HuH-7 (cell line): ENCODE measurements at places on chromosomes 12 and 14.
A peak's percentile ranks its signal among the peaks of the same experiment; 100 is the strongest.

GRCh38 chr14:99928963-99929362 lies 135.8 kb downstream of the EML1 start:
- no peak for DNase-seq

DNA sequence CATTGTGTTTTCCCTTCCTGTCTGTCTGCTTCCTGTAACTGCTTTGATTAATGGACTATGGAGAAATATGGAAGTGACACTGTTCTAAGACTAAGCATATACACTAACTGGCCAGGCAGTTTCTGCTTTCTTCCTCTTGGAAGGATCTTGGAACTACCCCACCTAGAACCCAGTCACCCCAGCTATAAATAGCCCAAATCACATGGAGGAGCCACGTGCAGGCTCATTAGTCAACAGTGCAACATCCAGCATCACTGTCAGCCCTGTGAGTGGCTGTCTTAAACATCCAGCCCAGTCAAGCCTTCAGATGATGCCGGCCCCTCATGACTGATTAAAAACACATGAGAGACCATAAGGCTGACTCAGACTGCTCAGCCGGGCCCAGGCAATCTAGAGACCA lies 39.2 kb downstream of the BCAT1 start:
- no peak for DNase-seq

- no peak for DNase-seq
Observed at GRCh38 chr14:36130186-36130585, 46.3 kb downstream of the PTCSC3 start.

DNA sequence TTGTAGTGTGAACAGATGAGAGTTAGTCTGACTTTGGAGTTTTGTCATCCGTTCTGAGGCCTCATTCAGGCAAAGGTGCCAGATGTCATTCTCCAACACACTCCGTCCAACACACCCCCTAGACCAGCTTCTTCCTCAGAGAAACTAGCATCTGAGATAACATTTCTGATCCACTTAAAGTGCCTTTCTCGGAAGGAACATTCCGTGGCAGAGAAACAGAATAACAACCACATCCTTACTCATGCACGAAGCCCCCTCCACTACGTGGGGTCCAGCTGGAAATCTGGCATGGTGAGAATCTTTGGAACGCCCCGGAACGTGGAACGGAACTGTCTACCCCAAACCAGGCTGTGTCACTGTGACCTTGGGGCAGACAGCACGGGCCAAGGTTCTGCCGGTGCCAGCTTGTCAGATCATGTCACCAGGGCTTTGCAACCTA lies 17.0 kb upstream of the BCL7A start:
- DNase-seq = no peak

DNA sequence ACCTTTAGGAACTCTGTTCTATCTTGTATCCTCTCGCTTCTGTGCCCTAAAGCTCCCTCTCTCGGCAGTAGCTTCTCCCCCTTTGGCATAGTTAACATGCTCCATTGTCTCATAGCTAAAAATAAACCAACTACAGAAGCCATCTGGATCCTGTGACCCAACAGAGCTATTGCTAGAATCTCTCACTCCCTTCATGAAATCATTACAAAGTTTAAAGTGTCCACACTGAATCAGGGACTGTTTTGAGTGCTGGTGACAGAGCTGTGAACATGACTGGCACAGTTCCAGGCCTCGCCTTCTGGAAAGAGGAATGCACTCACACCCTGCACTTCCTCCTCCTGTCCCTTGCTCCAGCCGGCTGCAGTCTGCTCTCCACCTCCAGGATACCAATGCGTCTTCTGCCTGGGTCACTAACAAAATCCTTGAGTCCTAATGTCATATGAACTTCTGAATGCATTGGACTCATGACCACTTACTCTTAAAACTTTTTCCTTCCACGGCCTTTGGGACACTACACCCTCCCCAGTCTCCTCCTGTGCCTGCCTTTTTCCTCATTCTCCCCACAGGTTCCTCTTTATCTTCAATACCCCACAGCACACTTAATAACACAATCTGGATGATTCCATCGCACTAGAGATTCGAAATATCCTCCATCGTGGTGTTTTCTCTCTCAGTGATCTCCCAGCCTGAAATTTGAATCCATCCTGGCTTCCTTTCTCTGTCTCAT lies 13.2 kb downstream of the PLBD1 start:
- DNase-seq = peak; percentile 44

GRCh38 chr14:92493024-92493423 lies 20.6 kb upstream of the RIN3 start:
- DNase-seq = no peak

DNA sequence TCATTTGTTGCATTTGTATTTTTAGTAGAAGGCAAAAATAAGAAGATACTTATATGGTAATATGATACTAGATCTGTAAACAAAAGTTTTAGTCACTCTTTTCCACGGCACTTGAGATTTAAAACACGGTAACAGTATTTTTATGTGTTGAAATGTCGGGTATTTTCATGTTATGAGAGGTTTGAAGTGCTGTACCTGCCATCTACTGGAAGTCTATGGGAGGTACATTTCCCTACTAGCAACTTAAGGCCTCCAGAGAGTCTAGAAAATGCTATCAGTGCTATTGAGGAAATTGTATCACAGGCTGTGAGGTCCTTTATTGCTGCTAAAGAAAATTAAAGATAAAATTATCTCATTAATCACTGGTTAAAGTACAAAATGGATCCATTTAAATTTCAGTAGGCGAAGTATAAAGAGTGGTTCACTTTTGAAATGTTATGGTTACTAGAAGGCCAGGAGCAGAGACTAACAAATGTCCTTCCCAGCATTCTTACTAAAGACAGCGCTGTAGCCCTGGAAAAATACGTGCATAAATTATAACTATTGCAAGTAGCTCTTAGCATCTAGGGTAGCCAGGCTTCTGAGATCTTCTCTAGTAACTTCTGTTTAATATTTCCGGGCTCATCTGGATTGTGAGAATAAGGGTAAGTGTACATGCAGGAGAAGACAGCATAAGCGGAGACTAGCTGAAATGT lies 77.6 kb upstream of the PRKD1 start:
- DNase-seq = peak; percentile 55

DNA sequence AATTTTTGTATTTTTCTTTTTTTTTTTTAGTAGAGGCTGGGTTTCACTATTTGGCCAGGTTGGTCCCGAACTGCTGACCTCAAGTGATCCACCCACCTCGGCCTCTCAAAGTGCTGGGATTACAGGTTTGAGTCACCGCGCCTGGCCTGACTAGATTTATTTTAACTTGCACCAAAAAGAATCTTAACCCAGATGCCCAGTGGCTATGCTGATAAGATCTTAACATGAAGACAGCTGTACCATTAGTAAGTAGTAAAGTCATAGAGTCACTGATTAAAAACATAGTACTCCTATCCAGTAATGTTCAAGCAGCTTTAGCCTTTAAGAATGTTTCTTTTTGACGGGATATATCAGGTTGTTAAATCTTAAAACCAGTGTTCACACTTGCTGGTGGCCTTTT lies 1061.8 kb upstream of the FLRT2 start:
- no peak for DNase-seq

DNA sequence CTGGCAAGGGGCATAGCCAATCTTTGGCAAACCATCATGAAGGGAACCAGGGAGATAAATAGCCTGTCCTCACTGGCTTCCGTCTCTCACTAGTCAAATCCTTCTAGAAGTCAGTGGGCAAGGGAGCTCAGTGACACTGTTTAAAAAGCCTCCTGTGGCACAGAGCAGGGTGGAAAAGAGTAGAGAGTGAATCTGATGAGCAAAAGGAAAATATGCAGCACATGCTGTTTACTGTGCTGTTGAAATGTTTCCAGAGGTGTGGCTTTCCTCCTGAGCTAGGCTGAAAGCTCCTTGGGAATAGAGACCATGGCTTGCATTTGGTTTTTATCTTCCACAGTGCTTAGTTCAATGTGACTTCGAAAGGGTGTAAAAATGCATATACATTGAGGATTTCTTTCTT lies 7.7 kb upstream of the DYRK2 start:
- DNase-seq = no peak

GRCh38 chr12:55726971-55727370 lies 1.8 kb downstream of the CD63 start:
- no peak for DNase-seq

GRCh38 chr14:51575349-51576116 lies 76.2 kb upstream of the FRMD6 start:
- DNase-seq = peak; percentile 24

GRCh38 chr14:49549881-49550280 lies 36.3 kb downstream of the RPS29 start:
- DNase-seq = no peak

DNA sequence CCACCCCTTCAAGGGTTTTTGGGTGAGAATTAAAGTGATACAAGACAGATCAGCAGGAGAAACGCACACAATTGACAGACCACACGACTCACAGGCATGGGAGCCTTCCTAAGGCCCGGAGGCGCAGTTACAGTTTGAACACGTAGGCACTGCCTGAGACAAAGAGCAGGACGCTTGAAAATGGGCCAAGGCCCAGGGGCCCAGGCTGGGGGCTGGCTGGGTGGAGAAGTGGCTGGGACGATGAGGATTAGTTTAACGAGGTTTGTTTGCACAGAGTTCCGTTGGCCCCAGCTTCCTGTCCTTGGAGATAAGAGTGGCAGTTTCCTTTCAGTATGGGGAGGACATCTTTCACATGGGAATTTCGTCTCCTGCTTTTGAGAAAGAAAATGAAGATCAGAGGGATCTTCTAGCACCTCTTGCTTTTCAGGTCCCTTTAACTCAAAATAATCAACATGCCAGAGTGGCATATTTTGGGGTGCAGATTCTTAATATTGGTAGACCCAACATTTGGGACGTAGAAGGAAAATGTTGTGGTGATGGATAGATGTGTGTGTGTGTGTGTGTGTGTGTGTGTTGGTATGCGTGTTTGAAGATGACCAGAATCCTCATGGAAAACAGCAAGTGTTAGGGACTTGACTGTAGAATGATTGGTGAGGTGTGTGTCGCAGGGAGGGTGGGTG lies 44.6 kb downstream of the DLK1 start:
- DNase-seq = no peak

- DNase-seq = no peak
Observed at GRCh38 chr12:68245180-68246021, 8.0 kb downstream of the IL22 start.

GRCh38 chr14:21017528-21018245 lies 7.2 kb downstream of the NDRG2 start:
- no peak for DNase-seq

GRCh38 chr14:96060186-96060933 lies 21.2 kb downstream of the C14orf132 start:
- no peak for DNase-seq

DNA sequence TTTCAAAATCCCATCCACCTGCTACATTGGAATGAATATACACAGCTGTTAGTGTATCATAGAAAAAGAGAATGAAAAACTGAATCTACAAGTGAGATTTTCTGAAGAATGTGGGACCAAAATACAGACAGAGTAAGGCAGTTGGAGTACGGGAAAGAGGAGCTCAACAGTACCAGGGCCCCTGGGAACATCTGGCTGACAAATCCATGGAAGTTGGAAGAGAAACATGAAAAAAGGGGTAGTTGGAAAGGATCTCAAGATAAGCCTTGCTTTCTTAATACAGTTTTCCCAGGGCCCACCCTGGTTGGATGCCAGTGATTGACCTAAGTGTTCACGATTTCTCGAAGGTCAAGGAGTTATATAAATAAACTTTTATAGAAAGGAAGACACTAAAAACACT lies 54.0 kb upstream of the SLCO1C1 start:
- DNase-seq = no peak

- no peak for DNase-seq
Observed at GRCh38 chr14:22184830-22185168, 404.2 kb downstream of the DAD1 start.

DNA sequence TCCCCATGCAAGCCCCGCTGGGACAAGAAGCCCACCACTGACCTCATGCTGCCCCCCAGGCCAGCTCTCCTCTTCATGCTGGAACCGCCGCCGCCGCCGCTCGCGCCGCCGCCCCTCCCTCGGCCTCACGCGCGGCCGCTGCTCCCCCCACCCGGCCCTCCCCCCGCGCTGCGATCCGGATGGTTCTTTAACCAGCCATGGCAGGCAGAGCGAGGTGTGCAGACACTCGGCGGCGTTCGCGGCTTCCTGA lies at the start of gene DCAF5:
DCAF5 (minus strand) TSS at position 218 of the 250 bp plus-strand sequence; CDS start at position 77, 141 bp downstream.
- DNase-seq = no peak

GRCh38 chr14:95696741-95697140 lies 10.5 kb downstream of the TCL1B start:
- no peak for DNase-seq

DNA sequence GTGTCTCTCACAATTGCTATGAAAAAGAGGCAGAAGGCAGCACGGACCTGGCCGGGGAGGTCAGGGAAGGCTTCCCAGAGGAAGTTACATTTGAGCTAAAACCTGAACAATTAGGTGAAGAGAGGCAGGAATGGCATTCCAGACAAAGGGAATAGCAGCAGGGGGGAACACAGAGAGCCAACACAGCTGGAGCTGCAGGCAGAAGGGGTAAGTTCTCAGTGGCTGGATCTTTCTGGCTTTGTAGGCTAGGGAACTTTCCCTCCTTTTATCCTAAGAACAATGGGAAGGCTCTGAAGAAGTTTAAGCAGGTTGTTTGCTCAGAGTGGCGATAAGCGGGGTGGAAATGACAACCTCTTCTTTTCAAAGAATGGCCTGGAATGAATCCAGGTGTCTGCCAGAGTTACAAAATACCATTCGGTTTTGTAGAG lies 100.0 kb downstream of the PRIMA1 start:
- DNase-seq = no peak

DNA sequence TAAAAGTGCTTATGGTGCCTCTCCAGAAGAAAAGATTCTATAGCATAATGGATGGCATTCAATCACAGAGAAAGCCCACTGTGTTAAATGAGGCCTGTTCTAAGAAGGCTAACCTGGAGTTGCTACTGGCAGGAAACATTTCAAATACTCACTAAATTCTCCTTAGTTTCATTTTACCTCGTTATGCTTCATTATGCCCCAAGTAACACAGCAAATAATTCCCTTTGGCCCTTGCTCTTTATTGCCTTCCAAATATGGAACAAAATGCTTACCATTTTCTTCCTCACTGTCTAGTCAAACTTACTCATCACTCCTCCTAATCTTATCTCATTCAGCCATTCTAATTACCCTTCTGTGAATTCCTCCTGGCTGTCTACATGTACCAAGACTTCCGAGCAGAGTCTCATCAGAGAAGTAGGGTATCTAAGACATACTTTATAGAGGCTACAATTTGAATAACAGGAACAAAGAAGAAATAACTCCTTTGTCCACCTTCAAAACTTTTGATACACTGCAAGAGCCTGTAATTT lies 292.1 kb upstream of the CLEC14A start:
- no peak for DNase-seq

GRCh38 chr12:131030472-131031328 lies 77.0 kb downstream of the ADGRD1 start:
- DNase-seq = no peak

DNA sequence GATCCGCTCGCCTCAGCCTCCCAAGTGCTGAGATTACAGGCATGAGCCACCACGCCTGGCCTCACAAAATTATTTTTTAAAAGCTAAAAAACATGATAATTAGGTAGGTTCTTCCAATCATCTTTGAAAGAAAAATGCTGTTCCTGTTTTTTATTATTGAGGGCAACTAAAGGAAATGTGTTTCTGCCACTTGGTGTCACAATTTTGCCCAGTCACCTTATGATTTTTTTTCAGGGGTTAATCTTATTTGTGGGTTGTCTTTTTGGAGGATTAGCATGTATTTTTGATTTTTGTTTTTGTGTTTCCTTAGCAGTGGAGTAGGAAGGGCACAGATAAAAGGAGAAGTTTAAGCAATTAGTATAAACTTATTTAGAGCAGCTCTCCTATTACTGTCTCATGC lies 79.8 kb downstream of the PRORP start:
- DNase-seq = no peak
